ENCODE measurements at places on chromosomes 3 and 15.
A peak's percentile ranks its signal among the peaks of the same experiment; 100 is the strongest.

- DNase-seq = no peak
Observed at GRCh38 chr3:140727886-140728285, 50.0 kb downstream of the TRIM42 start.

- no peak for DNase-seq
Observed at GRCh38 chr3:150194513-150194912, 213.6 kb upstream of the TSC22D2 start.

DNA sequence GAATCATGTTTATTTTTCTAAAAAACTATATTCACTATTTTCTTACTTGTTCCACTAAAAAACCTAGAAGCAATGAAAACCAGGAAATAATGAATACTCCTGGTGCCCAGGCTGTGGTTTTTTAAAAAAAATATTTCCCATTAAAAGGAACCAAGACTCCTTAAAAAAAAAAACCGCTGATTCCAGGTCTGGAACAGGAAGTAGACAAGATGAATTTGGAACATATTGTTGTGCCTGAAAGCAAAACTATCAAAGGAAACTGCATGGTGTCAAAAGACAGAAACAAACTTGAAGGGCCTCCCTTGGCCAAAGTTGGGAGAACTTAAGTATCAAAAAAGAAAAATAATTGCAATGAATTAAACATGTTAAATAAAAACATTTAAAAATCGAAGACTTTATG lies 245.3 kb upstream of the P2RY1 start:
- no peak for DNase-seq

DNA sequence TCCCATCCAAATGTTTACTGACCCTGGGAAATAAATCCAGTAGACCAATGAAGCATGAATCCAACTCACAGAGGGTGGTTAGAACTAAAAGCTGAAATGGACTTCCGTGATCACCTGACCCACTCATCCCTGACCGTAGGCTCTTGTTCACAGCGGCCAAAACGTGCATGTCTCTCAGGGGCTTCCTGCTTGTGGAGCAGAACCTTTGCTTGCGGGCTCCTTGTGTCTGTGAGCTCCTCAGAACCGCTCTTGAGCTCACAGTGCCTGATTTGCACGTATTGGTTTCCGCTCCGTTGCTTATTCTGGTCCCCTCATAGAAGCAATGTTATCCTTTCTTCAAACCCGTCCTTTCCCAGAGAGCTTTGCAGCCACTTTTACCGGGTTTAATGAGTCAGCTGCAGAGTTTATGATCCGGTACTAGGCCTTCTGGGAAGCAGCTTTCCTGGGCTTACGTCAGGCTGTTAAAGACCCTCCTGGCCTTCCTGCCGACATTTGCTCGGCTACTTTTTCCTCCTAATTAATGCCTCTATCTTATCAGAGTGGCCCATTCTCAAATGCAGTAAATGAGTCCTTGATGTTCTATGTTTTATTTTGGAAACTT lies 35.4 kb downstream of the LIPC start:
- DNase-seq = no peak

GRCh38 chr3:133188996-133189395 lies 150.8 kb downstream of the TMEM108 start:
- DNase-seq = no peak

- no peak for DNase-seq
Observed at GRCh38 chr3:171490901-171491300, 30.7 kb upstream of the TNIK start.

DNA sequence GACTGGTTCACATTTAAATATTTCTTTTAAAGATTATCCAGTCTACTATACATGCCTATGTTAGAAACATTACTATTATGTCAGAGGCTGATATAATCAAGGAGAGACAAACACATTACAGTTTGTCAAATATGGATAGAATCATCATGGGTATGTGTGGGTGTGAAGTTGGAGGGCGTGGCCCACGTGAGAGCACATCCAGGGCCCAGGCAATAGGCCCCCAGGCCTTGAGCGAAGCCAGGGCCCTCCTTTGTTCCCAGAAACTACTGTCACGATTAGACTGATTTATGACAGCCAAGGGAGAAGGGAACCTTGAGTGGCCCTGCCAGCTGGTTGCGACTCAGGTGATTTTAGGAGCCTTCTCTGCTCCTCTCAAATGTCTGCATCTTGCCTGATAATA lies 26.9 kb upstream of the LDHAL6B start:
- no peak for DNase-seq

DNA sequence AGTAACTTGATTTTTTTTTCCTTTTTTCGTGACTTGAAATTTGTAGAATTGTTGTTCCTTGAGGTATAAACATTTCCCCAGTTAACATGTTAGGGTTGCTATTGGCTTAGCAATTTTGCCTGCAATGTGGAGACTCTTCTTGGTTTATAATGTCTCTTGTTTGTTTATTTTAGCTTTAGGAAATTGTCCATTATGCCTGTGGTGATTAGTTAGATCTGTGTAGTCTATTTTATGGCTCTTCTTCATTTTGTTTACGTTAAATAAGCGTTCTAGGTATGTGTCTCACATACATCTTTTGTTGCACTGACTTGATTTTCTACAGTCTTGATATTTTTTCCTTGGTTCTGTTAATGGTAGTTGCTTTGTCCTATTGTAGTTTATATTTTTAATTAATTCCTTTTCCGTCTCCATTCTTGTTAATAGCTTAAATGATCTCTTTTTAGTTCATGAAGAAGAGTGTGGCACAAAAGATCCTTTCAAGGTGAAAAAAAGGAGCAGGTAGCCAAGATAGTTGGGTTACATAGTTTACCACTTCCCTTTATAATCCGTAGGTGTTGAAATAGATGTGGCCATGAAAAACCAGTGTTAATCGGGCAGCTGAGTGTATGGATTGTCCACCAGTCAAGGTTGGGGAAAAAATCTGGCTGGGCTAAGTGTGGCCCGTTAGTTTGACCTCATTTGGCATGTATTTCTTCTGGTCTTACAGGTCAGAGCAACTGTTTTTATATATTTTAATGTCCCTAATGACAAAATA lies 12.1 kb downstream of the IQGAP1 start:
- no peak for DNase-seq

DNA sequence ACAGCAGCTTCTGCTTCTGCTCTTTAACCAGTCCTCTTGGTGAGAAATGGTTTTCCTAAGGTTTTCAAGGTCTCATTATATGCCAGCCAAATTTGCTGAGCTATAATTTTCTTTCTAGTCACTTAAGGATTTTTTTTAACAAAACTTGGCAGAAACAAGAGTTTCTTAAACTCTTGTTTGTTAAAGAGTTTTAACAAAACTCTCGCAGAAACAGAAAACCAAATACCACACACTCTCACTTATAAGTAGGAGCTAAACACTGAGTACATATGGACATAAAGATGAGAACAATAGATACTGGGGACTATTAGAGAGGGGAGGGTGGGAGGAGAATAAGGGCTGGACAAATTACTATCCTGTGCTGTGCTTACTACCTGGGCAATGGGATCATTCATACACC lies 908.3 kb downstream of the TUSC7 start:
- no peak for DNase-seq

GRCh38 chr3:170178651-170179050 lies 2.9 kb downstream of the PHC3 start:
- DNase-seq = no peak

GRCh38 chr3:156761007-156761406 lies 65.1 kb upstream of the LEKR1 start:
- no peak for DNase-seq

DNA sequence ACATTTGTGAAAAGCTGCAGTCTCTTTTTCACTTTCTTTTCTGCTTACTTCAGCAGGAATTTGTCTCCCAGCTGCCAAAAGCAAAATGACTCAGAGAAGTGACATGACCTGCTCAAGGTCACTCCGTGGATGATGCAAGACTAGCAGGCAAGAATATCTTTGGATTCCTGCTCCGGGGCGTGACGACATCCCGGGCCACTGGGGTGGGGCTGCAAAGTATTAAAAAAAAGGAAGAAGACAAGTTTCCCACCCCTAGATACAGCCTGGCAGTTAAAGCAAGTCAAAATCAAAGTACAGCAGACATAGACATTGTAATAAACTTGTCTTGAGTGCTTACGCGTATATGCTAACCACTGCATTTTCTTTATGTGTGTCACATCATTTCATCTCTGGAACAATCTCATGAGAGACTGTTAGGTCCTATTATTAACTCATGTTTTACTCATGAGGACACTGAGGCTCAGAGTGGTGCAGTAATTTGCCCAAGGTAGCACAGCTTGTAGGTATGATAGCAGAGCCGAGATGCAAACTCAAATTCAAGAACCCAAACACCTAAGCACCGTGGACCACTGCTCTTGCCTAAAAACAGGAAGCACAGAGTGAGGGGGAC lies 485.2 kb upstream of the PROK2 start:
- DNase-seq = peak; percentile 92

DNA sequence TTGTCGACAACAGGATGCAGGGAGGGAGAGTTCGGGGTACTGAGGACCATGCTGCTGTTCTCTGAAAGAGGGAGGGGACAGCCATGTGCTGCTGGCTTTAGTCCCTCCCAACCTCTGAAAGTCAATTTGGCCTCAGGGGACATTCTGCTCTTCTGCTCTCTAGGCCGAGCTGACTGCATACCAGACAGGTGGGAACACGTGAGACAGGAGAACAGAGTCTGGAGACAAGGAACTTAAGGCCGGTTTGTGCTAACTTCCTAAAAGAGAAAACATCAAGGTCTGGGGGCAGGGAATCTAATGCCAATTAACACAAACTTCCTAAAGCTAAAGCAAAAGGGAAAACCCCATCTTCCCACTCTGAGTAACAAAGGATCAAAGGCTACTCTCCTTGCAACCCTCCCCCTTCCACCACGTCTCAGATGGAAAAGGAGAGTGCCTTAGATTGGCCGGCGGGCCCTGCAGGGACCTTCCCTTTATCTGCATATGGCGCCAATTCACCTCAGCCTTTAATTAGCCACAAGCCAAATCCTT lies 41.0 kb downstream of the SLCO2A1 start:
- no peak for DNase-seq

- DNase-seq = no peak
Observed at GRCh38 chr3:27585429-27585828, 101.2 kb upstream of the SLC4A7 start.

- DNase-seq = no peak
Observed at GRCh38 chr3:161619351-161619750, 122.7 kb downstream of the OTOL1 start.

DNA sequence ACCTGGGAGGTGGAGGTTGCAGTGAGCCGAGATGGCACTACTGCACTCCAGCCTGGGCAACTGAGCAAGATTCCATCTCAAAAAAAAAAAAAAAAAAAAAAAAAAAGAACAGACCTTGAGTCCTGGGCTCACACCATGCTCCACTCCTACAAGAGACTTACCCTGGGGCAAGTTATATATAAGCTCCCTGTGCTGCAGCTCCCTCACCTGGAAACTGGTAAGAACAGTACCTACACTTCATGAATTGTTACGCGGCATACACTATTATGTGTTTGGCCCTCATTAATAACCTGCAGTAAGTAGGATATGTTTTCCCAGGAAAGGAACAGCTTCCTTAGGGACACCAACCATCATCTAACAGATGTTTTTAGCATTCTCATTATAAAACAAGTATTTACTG lies 119.6 kb downstream of the FMN1 start:
- no peak for DNase-seq

GRCh38 chr3:87771337-87772192 lies 287.2 kb downstream of the CGGBP1 start:
- DNase-seq = no peak

- DNase-seq = no peak
Observed at GRCh38 chr15:101198800-101199199, 53.0 kb downstream of the CHSY1 start.

DNA sequence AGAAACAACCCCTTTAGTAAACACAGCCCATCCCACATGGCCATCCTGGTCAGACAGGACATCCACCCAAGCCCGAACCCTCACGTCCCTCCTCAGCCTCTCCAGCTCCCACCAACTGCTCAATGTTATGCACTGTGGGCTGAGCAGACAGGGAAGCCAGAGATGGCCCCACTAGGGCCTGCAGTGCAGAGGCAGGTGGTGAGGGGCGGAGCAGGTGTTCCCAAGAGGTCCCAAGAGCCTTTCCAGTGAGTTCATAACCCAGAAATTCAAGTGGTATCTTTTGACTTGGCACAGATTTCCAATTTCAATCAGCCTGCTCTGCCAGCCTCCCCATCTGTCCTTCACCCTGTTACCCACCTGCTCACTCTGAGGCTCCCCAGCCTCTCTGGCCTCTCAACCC lies 130.3 kb downstream of the LIPC start:
- DNase-seq = no peak

- DNase-seq = no peak
Observed at GRCh38 chr3:114525278-114525677, 231.4 kb downstream of the TIGIT start.

- no peak for DNase-seq
Observed at GRCh38 chr3:61928039-61928438, 366.7 kb downstream of the PTPRG start.

DNA sequence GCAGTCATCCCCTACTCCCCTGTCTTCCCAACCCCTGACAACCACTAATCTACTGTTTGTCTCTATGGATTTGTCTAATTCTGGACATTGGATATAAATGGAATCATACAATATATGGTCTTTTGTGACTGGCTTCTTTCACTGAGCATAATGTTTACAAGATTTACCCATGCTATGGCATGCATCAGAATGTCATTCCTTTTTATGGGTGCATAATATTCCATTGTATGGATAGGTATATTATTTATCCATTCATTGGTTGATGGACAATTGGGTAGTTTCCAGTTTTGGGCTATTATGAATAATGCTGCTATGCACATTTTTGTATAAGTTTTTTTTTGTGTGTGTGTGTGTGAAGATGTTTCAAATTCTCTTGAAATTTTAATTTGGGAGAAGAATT lies 16.6 kb upstream of the TTBK2 start:
- DNase-seq = no peak

DNA sequence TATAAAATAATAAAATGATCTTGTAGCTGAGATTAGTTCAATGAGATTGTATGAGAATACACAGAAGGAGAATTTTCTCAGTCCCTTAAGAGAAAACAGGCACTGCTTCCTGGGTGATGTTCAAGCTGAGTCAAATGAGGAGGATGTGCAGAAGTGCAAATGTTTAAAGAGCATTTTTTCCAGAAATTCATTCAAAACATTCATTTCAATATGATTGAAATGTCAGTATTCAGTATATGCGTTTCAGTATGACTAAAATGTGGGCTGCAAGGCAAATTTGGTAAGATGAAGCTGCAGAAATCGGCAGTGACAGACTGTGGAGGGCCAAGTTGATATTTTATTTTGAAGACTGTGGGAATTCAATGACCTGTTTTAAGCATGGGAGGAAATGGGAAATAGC lies 19.3 kb upstream of the PYDC2 start:
- DNase-seq = no peak

- DNase-seq = no peak
Observed at GRCh38 chr3:27174530-27174929, 194.7 kb downstream of the NEK10 start.

GRCh38 chr3:177283983-177284382 lies 86.7 kb upstream of the TBL1XR1 start:
- no peak for DNase-seq

DNA sequence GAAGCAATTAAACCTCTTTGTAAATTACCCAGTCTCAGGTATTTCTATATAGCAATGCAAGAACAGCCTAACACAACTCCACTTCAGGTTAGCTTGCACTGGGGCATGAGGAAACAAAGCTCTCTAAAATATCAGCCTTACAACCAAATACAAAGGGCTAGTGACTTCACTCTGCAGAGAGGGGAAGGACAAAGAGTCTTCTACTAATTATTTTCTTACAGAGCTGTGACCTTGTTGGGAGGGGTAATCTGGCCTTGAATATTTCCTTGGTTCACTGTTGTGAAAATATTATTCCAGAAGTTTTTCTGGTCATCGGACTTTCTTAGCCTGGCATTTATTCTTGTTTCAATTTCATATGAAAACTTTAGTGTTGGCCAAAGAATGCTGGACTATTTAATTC lies 334.4 kb upstream of the CTNNB1 start:
- DNase-seq = no peak

GRCh38 chr15:71231758-71232157 lies 116.5 kb downstream of the THSD4 start:
- no peak for DNase-seq
